ENCODE measurements at places on chromosomes 16 and 17.

DNA sequence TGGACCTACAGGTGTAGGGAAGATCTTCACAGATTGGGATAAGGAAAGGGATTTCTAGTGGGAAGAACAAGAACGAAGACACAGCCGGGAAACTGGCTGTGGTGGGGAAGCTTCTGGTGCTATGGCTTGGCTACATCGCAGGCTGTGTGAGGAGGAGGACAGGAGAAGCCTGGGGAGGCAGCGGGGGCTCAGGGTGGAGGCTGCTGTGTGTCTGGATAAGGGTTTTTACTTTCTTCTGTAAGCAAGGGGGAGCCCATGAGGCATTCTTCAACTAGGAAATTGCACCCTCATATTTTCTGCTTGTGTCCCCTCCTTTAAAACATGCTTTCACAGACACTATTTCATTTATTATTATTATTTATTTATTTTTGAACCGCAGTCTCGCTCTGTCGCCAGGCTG lies 2.9 kb upstream of the RHBDF2 start:
- no peak for DNase-seq

DNA sequence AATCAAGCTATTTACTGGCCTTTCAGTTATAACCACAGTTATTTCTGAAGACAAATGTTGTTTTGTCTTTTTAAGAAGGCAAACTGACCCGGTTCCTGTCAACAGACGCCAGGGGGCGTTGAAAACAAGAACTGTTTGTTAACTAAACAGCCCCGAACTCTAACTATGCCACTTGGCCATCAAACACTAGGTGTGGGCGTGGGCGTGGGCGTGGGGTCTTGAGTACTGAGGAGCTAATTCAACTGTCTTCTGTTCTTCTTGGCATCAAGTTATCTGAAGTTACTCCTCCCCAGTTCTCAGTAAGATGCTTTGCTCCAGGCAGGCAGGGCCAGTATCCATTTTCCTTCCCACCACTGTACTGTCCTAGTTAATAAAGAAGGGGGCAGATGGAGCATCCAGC lies 63.3 kb upstream of the MTMR4 start:
- peak; percentile 5 for DNase-seq

GRCh38 chr17:13425390-13425789 lies 176.3 kb downstream of the HS3ST3A1 start:
- DNase-seq: no peak

DNA sequence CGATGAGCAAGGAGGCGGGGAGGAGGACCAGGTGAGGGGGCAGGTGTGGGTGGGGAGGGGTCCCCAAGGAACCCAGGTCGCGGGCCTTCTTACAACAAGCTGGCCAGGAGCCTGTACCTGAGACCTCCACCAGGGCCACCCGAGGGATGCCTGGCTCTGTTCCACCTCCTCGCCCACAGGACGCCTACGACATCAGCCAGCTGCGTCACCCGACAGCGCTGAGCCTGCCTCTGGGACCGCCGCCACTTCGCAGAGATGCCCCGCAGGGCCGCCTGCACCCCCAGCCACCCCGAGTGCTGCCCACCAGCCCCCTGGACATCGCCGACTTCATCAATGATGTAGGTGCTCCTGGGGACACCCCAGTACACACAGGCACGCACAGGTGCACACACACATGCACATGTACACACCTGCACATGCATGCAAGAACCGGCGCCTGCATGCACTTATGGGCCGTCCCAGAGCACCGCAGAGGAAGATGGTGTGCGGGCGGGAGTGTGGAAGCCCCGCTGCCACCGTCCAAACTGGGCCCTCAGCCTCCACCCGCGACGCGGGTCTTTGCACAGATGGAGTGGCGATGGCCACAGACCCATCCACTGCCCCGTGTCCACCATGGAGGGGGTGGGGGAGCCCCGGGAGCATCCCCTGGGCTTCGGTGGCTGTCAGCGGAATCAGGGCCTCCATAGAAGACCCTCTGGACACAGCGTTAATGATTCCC lies 6.6 kb downstream of the SLC22A31 start:
- DNase-seq: no peak

DNA sequence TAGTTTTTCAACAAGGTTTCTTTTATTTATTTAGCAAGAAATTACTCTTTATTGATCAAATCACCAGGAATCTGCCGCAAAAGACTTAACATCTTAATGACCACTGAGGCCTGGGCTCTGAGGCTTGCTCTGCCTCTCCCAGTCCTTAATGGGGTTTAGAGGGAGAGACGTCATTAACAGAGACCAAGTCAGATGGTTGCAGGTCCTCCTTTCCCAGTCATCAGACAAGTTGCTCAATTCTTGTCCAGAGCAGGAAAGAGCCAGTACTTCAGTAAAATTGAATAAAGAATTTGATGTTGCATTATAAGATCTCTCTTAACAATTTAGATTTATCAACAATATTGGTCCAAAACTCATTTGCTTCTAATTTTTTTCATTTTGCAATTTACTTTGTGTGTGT lies 2.0 kb downstream of the SEPHS2 start:
- no peak for DNase-seq

DNA sequence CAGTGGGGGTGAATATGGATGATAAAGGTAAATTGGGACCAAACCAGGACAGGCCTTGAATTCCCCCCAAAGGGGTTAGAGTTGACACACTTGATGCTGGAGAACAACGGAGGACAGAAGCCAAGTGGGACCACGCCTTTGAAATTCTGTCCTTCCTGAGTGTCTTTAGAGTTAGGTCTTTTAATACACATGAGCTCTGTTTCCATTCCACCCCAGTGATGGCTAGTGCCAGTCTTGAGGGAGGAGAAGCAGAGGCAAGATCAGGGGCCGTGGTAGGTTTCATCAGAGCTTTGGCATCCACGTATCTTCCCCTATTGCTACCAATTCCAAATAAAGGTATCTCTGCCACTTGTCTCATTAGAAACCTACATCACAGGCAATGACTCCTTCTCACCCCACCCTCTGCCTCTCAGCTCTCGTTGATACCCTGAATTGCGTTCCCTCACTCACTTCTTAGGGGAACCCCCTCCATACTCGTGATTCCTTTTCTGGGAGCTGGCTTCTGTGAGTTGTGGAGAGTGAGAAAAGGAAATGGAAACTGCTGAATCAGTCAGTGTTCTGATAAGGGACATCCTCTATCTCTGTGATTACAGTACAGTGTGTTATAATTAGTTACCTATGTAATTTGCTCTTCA lies 2.4 kb upstream of the CCL3L1 start:
- DNase-seq: no peak

GRCh38 chr17:8151120-8151640 lies 1.0 kb downstream of the PER1 start:
- DNase-seq: peak; percentile 86

DNA sequence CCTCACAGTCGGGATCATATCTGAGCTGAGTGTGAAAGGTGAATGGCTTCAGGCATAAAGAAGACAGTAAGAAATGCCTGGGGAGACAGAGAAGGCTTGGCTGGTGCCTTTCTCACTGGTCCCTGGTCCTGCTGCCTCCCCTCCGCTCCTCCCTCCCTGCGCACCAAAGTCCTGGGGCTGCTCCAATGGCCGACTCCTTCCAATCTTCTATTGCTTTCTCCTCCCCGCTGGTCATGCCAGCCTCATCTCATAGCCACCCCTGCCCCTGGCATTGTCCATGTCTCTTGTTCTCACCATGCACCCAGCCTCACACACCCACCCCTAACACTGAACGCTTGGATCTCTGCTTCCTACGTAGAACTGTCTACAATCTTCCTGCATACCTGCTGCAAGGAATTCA lies 18.0 kb downstream of the TLE7 start:
- no peak for DNase-seq

DNA sequence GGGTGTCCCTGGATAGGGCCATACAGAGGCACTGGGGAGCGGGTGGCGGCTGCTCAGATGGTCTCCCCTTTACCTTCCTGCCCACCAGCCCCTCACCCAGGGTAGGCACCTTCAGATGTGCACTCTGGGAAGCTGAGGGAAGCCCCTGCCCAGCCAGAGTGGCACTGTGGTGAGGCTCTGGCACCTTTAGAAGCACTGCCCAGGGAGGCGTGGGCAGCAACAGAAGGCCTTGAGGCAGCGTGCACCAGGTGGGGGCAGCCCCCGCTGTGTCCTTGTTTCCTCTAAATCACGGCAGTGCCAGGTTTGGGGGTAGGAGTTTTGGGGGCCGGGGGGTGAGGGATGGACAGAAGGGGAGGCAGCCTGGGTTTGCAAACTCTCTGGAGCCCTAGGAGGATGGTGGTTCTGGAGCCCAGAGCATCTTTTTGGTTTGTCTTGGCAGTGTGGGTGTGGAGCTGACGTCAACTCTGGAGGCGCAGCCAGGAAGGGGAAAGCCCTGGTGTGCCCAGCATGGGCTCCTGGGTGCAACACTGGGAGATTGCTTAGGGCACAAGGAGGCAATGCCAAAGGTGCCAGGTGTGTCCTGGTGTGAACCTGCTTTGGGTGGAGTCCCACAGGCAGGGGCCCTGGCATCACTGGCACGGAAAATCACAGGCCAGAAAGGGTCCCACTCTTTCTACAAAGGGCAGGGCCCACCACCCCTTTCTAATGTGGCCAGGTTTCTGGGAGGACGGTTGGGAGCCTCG lies 23.1 kb upstream of the CDC42EP4 start:
- DNase-seq: no peak

- DNase-seq: no peak
These were observed 55.0 kb upstream of the ATP2A3 start for GRCh38 chr17:4019275-4019674.

- no peak for DNase-seq
These were observed 24.4 kb downstream of the NAA60 start for GRCh38 chr16:3467921-3468320.

DNA sequence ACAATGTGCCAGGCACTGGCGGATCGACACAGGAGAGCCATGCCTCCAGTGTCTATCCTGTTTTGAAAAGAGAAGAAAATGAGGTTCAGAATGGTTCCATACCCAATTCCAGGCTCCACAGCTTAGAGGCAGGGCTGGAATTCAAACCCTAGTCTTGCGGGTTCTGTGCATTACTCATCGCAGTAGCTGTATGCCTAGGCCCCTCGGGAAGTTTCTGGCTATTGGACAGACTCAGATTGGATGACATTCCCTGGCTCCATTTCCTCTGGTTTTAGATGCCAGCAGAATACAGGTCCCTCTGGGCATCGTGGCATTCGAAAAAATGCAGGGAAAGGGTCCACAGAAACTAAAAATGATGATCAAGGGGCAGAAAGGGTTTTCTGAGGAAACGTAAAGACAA lies 184.7 kb downstream of the COPRS start:
- DNase-seq: no peak

GRCh38 chr17:28871056-28871579 lies 16.3 kb downstream of the ERAL1 start:
- no peak for DNase-seq

DNA sequence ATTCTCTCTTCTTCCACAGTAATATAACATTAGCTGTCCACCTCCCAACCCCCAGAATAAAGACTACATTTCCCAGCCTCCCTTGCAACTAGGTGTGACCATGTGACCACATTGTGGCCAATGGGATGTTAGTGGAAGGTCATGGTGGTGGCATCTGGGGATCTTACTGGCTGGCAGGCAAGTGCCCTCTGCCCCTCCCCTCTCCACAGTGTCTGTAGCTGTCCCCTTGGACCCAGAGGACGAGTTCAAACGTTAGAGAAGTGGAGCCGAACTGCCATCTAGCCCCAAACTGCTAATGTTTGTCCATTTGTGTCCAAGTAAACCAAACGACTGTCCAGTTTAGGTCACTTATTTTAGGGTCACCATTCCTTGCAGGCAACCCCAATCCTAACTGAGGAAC lies 26.6 kb upstream of the KCNG4 start:
- no peak for DNase-seq

DNA sequence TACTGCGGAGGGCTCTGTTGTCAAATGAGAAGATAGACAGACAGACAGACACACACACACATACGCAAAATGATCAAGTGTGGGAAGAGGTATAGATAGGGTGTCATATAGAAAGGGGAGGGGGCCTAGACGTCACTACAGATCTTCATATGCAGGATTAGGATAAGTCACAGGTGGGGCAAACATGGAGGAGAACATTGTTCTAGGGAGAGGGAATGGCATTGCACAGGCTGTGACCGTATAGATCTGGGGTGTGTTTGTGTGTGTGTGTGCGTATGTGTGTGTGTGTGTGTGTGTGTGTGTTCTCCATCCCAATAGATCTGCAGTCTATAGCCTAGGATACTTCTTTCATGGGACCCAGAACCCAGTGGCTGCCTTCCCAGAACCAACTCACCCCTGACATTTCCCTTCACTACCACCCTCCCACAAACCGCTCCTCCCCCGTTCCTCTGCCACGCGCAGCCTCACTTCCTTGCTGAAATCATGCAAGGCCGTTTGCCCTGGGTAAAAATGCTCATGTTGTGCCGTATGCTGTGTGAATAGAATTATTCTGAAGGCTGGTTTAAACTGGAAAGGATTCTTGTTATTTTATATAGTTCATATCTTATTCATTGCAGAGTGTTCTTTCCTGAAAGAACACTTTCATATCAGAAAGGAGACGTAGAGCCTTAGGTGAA lies 50.5 kb upstream of the CCL1 start:
- no peak for DNase-seq

DNA sequence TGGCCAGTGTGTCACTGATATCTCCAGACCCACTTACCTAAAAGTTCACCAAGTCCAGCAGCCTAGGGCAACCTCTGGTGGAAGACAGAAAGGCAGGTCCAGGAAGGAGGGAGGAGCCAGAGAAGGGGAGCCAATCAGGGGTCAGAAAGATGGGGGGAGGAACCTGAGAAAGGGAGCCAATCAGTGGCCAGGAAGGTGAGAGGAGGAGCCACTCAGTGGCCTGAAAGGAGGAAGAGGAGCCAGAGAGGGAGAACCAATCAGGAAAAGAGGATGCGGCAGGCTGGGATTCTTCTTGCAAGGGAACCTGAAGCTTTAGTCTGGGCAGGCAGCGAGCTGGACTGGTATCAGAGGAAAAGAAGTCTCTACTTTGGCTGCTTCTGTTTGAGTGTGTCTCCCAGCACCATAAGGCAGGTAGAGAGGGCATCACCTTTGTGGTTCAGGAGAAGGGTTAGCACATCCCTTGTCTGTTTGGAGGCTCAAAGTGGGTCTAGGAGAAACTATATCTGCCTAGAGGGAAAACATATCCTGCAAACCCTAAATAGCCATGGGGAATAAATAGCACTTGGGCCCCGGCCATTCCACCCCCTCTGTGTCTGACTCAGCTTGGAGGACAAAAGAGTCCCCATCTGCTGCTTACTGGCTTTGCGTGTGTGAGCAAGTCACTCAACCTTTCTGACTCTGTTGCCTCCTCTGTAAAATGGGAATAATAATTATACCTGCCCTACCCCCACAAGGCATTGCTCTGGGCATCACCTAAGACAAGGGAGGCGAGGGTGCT lies 43.4 kb upstream of the CRHR1 start:
- no peak for DNase-seq

DNA sequence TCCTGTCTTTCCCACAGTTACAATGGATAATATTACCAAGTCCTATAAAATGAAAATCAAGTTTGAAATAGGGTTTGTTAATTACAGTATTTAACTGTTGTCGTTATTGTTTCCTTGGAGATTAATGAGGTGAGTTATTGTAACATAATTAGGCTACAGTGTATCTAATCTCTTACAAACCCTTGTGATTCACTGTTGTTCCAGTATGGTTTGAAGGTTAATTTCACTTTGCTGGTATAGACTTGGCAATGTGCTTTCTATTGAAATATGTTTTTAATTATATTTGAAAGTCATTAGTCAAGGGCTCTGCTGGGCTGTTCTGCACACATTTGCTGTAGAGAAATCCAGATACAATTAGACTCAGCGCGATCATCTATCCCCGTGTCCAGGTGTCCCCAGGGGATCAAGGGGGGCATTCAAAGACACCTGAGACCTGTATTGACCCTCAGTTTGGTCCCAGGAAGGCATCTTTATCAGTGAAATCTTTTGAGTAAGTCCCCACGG lies 624.6 kb upstream of the EEF2KMT start:
- DNase-seq: no peak

Measured in effector CD8-positive, alpha-beta T cell (primary cell).